ENCODE measurements at places on chromosomes 7 and 10.

GRCh38 chr10:30963992-30964930, 67.4 kb downstream of the ZNF438 start:
- DNase-seq: no peak

DNA sequence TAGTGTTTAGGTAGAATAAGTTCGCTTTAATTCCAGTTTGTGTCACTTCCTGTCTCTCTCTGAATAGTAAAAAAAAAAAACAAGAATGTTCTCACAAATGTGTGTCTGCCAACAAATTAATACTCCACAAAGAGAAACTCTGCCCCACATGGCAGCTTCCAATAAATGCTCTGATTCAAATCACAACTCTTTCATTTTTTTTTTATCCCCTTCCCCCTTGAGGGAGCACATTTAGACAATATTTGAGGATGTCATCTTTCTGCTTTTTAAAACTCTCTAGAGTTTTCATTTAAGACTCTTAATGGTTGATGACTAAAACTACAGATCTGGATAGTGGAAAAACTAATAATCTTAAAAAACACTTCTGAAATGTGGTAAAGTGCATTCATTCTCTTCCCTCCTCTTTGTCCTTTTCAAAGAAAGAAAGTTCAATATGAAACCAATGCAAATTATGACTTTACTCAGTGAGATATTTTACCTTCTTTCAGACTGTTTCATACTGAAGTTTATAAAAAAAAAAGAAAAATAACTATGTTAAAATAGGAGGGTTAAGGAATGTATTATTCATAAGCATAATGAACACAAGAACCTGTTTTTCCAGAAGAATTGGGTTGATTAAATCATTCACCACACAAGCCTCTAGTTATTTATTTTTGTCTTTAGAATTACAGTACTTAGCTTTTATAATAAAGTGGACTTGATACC, 42.3 kb downstream of the ARID5B start:
- no peak for DNase-seq

- DNase-seq: no peak
These were observed 217.2 kb downstream of the TWIST1 start for GRCh38 chr7:18900236-18900635.

DNA sequence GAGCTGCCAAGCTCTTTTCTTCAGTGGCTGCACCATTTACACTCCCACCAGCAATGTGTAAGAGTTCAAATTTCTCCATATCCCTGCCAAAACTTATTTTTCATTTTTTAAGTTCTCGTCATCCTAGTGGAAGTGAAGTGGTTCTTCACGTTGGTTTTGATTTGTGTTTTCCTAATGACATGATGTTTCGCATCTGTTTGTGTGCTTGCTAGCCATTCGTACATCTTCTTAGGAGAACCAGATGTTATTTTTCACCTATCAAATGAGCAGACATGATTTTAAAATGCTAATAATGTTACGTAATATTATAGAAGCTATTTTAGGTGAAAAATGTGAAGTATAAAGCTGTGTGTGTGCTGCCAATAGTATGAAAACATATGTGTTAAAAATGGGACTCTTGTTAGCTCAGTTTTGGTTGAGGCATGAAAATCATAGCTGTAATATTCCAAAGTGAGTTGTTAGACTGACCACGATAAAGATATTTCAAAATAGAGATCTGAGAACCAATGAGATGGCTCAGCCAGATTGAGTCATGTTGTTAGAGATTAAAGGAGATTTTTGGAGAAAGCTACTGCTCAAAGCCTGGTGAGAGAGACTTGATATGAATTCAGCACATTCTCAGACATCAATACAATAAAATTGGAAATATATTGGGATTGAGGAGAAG, 25.9 kb upstream of the GALNT11 start:
- no peak for DNase-seq

DNA sequence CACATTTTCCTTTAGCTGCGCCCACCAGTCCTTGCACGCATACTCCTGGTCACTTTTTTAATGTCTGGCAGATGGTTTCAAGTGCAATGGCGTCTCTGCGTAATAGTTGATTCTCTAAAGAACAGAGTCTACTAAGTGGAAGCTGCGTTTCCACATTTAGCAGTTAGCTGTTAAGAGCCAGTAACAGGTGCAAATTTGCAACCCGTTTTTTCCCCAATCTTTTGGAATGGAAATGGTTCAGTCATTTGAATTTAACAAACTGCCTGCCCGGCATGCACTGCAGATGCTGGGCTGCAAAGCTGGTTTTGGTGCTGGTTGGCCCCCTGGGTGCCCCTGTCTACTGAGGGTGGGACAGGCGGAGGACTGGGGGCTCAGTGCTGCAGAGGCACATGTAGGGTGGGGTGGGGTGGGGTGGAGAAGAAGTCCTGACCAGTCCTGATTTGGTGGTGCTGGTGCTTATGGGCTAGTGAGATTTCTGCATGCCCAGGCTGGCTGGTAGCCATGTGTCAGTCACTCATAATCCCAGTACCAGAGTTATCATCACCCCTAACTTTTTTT, 43.9 kb downstream of the CUX1 start:
- DNase-seq: no peak

GRCh38 chr7:17274551-17275245, 23.8 kb upstream of the AHR start:
- DNase-seq: no peak

DNA sequence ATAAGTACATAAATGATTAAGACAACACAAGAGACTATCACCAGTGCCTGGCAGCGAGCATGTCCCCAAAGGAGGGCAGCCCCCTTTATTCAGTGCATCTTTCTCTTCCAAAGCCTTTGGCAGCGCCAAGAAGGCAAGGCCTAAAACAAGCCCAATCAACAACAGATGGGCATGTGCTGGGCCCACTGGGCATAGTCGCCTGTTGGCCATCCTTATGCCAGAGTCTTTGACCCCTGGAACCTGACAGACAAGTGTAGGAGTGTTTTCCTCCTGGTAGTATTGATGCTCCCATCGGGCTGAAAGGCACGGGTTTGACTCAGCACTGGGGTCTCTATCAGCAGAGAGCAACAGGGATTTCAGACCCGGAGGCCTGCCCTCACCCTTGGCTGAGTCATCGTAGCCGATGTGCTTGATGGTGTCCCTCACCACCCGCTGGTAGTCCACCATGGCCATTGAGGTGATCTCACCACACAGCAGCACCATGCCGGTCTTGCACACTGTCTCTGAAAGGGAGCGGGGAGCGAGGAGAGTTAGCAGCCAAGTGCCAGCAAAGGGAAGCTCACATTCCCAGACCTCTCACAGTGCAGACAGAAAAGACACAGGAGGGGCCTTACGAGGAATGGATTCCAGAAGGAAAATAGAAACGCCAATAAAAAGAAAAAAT, 5.8 kb downstream of the MAT1A start:
- DNase-seq: no peak

DNA sequence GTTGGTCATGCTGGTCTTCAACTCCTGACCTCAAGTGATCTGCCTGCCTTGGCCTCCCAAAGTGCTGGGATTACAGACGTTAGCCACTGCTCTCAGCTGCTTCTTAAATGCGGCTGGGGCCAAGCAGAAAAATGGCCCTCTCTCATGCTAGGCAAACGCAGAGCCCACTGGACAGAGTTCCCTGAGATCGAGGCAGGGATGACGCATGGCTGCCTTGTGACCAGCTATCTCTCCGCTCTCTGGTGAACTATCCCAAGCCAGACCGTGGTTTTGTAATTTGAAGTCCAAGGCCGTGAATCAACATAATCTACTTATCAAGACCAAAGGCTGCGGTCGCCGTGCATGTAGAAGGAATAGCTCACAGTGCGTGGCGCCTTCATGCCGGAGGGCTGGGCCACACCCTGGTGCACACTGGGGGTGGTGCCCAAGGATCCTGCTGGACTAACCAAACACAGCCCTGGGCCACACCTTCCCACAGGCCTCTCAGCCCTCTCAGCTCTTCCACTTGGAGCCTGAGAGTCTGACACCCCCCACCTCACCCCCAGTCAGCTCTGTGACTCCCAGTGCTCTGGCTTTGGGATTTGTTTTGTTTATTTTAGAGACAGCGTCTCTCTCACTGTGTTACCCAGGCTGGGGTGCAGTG, 88.1 kb upstream of the CUX1 start:
- no peak for DNase-seq

DNA sequence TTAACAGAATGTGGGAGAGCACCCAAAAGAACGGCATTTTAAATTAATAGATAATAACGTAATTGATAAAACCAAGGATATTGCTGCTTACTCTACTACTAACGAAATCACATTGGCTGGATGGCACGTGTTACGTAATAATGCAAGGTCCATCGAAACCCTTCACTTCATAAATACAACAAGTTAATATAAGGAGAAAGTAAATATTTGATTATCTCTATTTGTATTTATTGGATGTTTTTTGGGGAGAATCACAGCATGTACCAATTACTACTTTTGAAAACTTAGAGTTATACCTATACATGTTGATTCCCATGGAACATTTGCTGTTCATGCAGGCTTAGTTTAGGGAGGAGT, 1.6 kb downstream of the PRKG1 start:
- no peak for DNase-seq

DNA sequence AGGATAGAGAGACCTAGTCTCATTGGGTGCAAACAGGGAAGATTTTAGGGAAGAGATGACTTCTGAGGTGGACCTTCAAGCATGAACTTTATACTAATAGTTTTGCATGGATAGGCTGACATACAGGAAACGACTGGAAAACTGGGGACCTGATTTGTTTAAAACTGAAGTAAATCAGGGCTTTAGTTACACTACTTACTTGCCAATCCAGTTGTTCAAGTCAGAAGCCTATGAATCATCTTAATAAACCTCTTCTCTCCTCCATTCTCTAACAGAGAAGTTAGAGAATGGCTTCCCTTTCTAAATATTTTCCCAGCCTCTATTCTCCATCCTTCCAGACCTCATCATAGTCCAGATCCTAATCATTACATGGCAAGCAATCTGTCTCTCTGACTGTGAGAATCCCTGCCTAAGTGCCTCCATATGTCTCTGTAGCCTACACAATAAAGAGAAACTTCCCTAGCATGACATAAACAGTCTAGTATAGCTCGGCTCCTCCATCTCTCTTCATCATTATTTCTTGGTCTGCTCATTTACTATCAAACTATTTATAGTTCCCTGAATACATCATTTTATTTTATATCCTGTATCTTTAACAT, 55.8 kb downstream of the PRKG1 start:
- DNase-seq: no peak

- no peak for DNase-seq
These were observed 201.2 kb downstream of the SNX10 start for GRCh38 chr7:26492816-26493215.

DNA sequence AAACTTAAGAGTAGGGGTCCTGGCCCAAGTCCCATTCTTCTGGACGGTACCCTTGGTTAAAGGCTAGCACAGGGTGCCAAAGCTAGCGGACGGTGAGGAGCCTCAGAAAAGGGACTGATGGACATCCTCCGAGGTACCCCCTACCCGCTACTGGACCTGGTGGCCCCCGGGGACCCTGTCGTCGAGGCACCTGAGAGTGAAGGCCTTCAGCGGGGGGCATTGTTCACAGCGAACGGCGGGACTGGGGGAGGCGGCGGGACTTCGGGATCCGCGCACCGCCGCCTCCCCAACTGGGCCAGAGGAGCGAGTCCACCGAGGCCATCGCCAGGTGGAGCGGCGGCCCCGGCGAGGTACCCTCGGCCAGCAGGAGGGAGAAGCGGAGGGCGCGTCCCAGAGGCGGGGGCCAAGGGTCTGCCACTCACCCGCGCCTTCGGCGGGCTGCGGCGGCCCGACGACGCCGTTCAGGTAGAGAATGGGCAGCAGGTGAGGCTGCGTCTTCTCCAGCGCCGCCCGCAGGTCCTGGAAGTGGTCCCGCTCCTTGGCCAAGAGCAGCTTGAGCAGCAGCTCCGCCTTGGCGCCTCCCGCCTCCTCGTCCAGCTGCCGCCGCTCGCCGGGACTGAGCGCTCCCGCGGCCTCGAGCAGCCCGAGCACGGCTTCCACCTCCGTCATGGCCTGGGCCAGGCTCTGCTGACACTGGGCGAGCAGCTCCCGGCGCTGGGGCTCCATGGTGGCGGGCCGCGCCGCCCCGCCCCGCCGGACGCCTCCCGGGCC, 575 bp downstream of the DLG5 start:
- DNase-seq: no peak

DNA sequence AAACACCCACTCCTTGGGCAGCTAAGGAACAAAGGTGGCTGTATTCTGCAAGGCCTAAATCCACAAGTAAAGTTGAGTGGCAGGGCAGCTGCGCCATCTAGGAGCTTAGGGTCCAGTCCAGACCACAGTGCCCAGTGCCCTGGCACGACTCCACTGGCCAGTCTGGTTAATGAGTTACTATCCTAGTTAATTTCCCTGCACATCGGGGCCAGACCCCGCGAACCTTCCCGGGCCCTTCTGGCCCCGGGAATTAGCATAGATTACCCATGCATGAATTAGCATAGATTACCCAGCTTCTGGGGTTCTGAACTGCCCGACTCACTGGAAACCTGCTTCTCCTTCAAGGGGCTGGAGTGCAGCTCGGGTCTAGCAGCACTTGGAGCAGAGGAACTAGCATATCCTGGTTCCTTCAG, 3.2 kb upstream of the EMX2 start:
- no peak for DNase-seq

GRCh38 chr7:129122078-129122750, 22.3 kb upstream of the TSPAN33 start:
- no peak for DNase-seq

DNA sequence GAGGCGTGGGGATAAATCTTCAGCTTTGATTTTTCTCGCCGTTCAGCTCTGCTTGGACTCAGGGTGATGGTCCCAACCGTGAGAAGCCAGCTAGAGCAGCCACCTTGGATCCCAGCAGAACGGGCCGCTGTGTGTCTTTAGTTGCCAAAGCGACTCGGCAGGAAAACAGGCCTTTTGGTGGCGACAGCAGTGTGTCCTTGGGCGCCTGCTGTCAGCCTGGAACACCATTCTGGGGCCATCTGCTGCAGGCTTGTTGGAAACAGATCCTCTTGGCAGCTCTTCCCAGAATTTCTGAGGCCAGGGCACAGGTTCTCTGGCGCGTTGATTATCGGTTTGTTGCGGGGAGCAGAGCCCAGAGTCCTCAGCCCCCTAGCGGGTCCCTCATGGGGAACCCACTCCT, 97.6 kb downstream of the CUX1 start:
- DNase-seq: no peak

DNA sequence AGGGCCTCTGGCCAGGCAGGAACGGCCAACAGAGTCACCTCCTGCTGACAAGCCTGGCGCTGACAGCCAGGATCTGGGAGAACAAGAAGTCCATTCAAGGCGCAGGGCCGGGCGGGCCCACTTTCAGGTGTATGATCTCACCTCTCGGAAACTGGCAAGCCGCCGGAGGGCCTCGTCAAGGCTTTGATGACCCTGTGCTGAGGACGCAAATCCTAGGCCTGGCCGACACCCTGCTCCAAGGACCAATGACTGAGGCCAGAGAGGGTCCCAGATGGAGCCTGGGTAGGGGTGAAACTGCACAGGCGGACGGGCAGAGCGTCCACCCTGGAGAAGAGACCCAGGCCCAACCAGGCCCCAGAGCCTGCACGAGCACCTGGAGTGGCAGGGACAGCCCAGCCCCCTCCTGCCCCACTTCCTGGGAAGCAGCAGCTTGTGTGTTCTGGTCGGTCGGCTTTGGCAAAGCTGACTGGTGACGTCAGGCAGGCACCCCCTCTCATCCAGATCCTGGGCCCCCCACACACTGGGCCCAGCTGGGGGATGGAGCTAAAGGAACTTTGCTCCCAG, 30.6 kb downstream of the MYL10 start:
- DNase-seq: no peak

GRCh38 chr7:98456866-98457265, 56.0 kb upstream of the BAIAP2L1 start:
- DNase-seq: no peak

All from CD8-positive, alpha-beta memory T cell (primary cell).